Amniotic stem cell (primary cell): ENCODE measurements at places on chromosomes 5 and 9.

- peak; percentile 29 for DNase-seq
Measured at GRCh38 chr9:130186839-130187522, 14.8 kb downstream of the NCS1 start.

- DNase-seq = no peak
Measured at GRCh38 chr5:141757402-141757801, 75.4 kb upstream of the ARAP3 start.

GRCh38 chr5:174725261-174725990, 1.0 kb downstream of the MSX2 start:
- DNase-seq = no peak

- DNase-seq = no peak
Measured at GRCh38 chr9:127396253-127396807, 639 bp upstream of the SLC2A8 start.

DNA sequence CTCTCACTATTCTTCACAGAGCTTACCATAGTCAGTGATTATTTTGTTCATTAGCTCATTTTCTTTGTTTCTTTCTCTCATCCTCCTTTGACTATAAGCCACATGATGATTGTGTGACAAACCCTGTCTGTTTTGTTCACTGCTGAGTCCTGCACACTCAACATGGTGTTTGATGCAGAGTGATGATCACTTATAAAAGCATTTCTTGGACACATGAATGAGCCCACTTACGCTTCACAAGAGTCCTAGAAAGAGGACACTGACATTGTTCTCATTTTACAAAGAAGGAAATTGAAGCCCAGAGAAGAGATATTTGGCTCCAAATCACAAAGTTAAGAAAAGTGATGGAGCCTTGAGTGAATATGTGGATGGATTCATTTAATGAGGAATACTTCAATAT, 13.4 kb downstream of the ABLIM3 start:
- no peak for DNase-seq

- DNase-seq = no peak
Measured at GRCh38 chr5:169336242-169336641, 35.3 kb upstream of the SLIT3 start.

DNA sequence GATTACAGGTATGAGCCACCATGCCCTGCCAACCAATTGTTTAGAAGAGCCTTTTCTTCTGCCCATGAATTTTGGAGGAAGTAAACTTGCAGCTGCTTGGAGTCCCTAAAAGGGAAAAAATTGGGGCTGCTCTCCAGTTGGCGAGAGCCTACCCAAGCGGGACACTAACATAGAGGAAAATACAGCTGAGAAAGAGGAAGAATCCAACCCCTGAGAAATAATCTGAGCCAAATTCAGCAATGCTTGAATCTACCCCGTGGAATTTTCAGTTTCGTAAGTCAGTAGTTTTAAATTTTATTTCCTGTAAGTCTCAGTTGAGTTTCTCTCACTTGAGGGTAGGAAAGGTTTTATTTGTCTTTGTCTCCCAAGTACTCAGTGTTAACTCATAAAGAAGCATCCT, 30.4 kb upstream of the UBTD2 start:
- no peak for DNase-seq
